Upper lobe of left lung (tissue), 6 donors: ENCODE measurements at places on chromosomes 1 and 21. TPM values are rescaled to one million over a fixed set of nuclear protein-coding genes. Genes with fewer than 3 reads are reported as not detected.

- no peak for DNase-seq
Measured at GRCh38 chr1:35112668-35113067, 33.5 kb downstream of the ZMYM1 start.

- DNase-seq = no peak
Measured at GRCh38 chr21:38228115-38228514, 28.7 kb upstream of the KCNJ15 start.

GRCh38 chr1:156203331-156203730 is 9.4 kb downstream of the SLC25A44 start:
- DNase-seq = no peak

- no peak for DNase-seq
Measured at GRCh38 chr1:244207042-244207934, 156.2 kb downstream of the ZBTB18 start.

- no peak for DNase-seq
Measured at GRCh38 chr1:177487481-177487880, 316.7 kb downstream of the BRINP2 start.

- no peak for DNase-seq
Measured at GRCh38 chr1:234836776-234837357, 226.9 kb upstream of the IRF2BP2 start.

GRCh38 chr1:64995316-64995715 is 29.0 kb upstream of the JAK1 start:
- no peak for DNase-seq

GRCh38 chr1:183909672-183910071 is 104.8 kb downstream of the RGL1 start:
- no peak for DNase-seq

DNA sequence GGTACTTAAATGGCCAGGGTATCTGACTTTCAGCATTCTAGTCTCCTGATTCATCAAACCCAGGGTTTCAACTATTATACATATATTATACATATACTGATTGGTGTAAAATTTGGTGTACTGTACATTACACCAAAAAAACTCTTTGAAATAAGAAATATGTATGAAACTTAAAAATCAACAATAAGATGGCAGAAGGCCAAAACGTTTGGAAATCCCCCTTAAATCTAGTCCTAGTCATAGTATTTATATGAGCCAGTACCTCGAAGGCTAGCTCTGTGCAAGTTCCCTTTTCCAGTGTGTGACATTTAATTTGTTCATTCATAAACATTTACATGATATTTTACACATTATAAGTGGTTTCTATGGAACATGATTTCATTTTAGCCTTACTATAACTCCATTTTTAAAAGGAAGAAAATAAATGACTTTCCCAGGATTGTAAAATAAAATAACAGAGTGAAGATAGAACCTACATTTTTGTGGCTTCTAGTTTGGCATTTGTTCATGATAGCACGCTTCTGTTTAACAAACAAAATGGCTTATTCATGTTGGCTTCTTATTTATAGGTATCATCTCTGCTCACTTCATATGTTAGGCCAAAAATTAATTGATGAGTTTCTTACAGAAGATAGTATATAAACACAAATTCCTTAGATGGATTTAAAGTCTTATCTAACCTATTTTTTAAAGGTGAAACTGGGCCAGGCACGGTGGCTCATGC is 18.8 kb upstream of the ZNF281 start:
- DNase-seq = no peak

DNA sequence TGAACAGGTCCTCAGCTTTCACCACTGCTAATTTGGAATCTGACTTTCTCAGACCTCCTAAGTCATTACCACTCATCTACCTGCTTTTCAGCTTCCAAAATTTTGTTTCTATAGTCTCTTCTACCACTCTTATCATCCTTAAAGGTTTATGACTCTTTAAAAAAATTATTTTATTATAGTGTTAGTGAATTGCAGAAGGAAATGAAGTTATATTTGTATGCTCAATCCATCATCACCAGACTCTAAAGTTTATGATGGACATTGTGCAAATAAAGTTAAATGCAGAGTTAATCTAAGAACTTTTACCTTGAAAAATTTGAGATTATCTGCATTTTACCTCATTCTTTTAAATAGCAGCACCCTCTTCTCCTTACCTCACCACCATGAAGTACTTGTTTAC is 14.6 kb downstream of the CDC42BPA start:
- DNase-seq = no peak

- no peak for DNase-seq
Measured at GRCh38 chr1:76294482-76295194, 220.1 kb downstream of the ST6GALNAC3 start.

GRCh38 chr1:10361515-10361914 is 37.3 kb upstream of the PGD start:
- no peak for DNase-seq

DNA sequence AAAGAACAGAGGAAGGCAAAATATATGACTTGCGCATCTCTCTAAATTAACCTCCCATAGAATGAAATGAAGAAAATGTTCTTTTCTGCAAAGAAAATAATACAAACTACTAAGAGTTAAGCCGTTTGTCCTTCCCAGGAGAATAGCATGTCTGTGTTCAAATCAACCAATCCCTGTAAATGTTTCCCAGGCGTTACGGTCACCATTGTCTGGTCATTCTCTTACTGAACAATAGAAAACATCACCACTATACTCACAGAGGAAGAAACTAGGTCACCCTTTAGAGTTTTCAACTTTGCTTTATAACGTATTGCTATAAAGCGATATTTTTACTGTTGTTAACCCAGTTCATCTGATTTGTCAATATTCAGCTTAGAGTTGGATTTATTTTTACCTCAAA is 34.1 kb downstream of the COL11A1 start:
- DNase-seq = no peak

DNA sequence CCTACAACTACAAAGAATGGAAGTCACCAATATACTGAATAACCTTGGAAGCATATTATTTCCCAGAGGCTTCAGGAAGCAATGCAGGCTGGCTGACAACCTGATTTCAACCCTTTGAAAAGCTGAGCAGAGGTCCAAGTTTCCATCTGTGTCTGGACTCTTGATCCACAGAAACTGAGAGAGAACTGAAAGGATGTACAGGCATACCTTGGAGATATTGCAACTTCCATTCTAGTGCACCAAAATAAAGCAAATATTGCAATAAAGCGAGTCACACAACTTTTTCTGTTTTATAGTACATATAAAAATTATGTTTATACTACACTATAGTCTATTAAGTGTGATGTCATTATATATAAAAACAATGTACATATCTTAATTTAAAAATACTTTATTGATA is 85.3 kb downstream of the TYW3 start:
- no peak for DNase-seq

DNA sequence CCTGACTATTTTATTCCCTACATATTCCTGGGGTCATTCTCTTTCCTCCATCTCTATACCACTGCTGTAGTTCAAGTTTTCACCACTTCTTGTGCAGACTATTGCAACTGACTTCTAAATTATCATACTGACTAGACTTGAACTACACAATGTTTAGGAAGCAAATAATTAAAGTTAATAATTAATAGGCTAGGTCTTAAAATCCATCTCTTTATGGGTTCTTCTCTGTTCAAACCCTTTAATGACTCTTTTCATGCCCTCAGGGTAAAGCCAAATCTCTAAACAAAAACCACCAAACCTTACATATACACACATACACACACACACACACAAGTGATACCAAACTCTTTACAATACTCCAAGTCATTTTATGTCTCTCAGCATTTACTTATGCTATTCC is 22.3 kb upstream of the MOB3C start:
- no peak for DNase-seq

DNA sequence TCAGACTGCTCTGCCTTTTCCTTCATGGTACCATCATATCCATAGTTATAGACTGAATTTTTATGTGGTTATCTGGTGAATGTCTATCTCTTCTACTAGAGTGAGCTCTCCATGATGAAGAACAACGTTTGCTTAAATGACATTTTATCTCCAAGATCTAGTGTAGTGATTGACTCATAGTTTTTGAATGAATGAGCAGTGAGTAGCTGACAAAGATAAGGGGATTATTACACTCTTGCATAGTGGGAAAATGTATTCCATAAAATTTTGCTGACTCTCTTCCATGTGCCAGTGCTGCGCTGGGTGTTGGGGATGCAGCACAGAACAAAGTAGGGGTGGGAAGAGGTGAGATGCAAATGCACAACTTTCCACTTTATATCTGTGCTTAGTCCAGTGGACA is 147.7 kb downstream of the TGFB2 start:
- DNase-seq = no peak

NTMT2 gene
- not detected for total RNA-seq

SHC1 gene
- 60.5 TPM for total RNA-seq

LAMC2 gene
- 42.5 TPM for total RNA-seq

LCE3D gene
- total RNA-seq = not detected

AZIN2 gene
- total RNA-seq = 2.1 TPM

TMEM125 gene
- 239 TPM for total RNA-seq

AMY2A gene
- total RNA-seq = 0.29 TPM

GPR37L1 gene
- total RNA-seq = not detected

C1orf198 gene
- total RNA-seq = 241 TPM

ACTN2 gene
- 1.8 TPM for total RNA-seq

TMOD4 gene
- 0.57 TPM for total RNA-seq

SH3GLB1 gene
- total RNA-seq = 48.8 TPM
